Muscle of back (tissue), 13 donors: ENCODE measurements at places on chromosomes 11 and 22.

DNA sequence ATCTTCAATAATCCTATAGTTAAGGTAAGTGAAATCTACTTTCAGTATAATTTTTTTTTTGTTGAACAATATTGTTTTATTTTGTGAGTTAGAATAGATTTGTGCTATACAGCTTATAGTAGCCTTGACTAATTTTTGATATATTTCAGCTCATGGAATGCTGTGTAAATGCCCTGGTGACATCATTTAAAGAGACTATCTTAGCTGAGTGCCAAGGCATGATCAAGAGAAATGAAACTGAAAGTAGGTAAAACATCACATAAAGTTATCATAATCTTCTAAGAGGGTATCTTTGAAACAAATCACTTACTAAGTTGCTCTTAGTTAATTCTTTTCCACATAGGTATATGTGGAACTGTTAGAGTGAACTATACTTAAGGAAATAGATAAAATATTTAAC is 51.4 kb upstream of the ACAT1 start:
- no peak for DNase-seq

GRCh38 chr11:14189874-14190273 is 169.1 kb downstream of the RRAS2 start:
- no peak for DNase-seq

DNA sequence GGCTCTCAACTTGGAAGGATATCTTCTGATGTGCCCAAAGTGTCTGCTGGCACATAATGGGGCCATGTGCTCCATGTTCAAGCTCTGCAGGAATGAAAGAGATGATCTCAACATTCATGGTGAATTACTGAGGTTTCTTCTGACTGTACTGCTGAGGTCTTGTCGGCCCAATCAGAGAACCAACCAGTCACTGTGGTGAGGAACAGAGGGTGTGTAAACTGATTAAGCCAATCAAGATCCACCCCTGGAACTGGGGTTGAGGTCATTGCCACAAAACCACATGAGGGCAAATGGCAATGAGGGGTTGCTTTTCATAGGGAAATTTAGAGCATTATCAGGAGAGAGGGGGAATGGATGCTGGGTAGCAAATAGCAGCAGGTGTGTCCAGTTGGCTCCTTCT is 152.3 kb upstream of the RAG2 start:
- no peak for DNase-seq

DNA sequence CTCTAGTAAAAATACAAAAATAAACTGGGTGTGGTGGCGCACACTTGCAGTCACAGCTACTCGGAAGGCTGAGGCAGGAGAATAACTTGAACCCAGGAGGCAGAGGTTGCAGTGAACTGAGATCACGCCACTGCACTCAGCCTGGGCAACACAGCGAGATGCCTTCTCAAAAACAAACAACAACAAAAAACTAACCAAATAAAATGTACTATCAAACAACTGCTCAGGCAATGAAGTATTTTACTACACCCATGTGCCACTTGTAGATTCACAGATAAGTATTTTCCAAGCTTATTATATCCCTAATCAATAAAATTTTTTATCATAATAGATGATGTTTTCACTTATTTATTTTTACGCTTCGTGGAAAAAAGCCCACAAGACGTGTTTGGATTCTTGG is 924 bp downstream of the C11orf65 start:
- DNase-seq = no peak

- DNase-seq = no peak
Measured at GRCh38 chr11:1570896-1571759, 943 bp downstream of the DUSP8 start.

DNA sequence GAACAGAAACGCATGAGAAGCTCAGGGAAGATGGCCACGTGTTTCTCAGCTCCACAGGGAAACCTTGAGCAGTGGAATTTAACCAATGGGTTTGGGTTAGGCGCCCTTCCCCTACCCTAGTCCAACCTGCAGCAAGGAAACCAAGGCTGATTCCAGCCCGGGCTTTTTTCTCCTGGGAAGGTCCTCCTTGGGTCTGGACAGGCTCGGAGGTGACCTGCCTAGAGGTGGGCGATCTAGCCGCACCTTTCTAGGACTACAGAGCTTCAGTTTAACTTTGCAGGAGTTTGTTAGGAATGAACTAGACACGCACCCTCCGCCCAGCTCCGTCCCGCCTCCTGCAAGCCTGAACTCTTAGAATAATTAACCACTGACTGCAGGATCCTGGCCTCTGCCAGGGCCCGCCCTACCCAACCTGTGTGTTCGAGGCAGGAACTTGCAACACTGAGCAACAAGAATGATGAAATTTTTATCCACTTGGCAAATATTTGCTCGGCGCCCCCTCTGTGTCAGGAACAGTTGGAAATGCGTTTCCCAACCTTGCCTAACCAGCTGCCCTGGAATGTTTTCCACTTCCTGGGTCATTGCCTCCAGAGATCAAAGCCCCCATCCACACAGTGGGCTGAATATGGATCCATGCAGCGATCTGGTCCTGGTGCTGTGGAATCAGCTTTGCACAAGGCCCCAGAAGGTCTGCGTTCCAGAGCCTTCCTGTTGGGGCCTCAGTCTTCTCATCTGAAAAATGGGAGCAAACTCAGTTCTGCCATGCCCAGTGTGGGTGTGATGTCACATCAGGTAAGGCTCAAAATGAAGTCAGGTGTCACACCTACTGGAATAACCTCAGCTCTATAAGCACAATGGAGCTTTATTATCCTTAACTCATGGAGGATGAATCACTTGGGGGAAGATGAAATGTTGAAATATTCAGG is 13.3 kb downstream of the MPST start:
- no peak for DNase-seq

GRCh38 chr22:20203142-20203551 is 52.3 kb upstream of the CCDC188 start:
- DNase-seq = no peak

GRCh38 chr22:19107730-19108074 is 14.5 kb downstream of the DGCR2 start:
- no peak for DNase-seq

- DNase-seq = no peak
Measured at GRCh38 chr22:46114518-46115387, 35.6 kb upstream of the PPARA start.

DNA sequence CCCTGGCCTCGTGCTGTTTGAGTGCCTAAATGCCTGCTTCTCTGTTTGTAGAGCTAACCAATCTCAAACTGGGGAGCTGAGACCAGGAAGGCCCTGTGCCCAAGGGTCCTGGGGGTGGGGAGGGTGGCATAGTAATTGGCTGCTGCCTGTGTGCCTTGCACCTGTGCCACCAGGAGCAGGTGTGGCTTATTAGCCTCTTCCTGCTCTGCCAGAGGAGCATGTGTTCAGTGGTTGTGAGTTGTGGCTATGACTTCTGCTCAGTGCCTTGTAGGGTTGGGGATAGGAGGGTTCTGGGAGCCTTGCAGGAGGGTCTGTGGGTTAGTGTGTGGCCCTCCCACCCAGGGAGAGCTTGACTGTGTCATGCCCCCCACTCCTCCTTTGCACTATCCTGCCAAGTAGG is 109.2 kb downstream of the ZBTB16 start:
- DNase-seq = no peak

GRCh38 chr11:123853038-123853437 is 32.4 kb downstream of the TMEM225 start:
- no peak for DNase-seq

DNA sequence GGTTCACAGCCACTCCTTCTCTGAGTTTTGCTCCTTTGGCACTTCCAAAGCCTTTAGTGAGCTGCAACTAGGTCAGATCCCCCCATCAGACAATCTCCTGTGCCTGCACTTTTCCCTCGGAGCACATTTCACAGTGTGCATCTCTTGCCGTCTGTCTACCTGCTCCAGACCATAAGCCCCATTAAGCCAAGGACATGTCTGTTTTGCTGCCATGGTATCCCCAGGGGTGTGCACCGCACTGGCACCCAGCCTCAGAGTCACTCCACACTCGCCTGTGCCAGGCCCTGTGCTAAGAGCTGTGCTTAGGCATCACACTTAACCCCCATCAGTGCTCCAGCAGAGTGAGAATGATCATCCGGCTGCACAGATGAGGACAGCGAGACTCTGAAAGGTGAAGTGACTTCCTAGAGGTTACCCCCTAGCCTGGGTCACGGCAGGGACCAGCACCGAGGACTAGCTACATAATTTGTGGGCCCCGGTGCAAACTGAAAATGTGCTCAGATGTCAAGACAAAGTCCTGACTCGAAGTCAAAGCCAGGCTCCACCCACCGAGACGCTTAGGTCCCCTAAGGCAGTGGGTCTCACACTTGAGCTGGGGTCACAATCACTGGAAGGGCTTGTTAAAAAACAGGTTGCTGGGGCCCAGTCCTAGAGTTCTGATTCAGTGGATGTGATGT is 33.9 kb downstream of the ARRB1 start:
- no peak for DNase-seq

- no peak for DNase-seq
Measured at GRCh38 chr22:27973846-27974245, 54.8 kb upstream of the PITPNB start.

DNA sequence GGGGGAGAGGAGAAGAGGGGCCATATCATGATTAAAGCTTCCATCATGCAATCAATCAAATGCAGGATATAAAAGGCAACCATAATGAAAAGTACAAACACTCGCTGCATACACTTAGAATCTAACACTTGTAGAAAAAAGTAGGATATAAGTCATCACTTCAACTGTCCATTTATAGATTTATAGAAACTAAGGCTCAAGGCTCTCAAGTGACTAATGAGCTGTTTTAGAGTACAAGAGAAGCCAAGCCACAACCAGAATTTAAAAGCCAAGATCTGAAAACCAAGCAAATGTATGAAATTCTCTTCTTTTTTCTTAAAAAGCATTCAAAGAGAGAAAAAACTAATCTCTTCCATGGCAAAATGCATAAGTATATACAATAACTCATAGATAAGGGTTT is 160.2 kb upstream of the BLID start:
- DNase-seq = no peak

DNA sequence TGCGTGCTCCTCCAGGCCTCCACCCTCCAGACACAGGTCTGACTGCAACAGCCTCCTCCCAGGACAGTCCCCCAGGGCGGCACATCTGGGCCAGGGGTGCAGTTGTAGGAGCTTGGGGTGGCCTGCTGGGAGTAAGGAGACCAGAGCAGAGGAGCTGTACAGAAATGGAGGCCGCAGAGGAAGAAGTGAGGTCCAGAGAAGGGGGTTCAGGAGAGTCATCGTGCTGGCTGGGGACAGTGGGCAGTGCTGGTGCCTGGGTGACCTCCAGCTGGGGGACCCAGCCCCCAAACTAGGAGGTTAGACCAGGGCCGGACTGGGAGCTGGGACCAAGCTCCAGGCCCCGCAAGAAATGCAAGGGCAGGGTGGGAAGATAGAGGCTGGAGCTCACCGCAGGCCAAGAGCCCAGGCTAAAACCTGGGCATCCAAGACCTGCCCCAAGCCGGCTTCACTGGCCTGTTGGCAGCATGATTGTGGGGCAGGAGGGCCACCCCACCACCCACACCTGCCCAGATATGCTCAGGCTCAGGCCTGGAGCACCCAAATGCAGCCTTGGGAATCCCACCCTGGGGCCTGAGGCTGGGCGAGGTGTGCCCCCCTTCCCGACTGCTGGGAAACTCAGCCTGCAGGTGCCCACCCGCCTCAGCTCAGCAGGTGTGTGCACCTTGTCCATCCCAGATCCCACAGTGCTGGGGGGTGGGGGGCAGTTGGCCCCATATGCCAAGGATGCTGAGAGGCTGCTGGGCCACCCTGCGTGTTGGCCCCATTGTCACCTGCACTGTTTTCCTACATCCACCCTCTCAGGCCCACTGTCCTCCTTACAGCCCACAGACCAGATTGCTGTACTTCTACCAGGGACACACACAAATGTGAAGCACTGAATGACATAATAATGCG is 96.9 kb downstream of the MORC2 start:
- DNase-seq = no peak

DNA sequence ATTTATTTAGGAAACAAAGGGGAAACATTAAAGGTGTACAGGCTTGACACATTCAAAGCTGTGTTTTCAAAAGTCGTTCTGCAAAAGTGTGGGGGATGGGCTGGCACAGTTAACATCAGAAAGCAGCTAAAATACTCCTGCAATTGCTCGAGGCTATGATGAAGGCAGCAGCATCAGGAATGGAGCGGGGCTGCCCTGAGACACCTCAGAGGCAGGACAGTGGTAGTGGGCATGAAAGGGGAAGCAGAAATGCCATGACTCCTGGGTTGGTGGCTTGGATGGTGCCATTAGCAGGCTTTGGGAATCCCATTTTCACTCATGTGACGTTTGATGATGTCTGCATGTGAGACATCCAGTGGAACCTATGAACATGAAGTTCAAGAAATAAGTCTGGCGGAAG is 646 bp downstream of the NCAPD3 start:
- no peak for DNase-seq

GRCh38 chr22:33591946-33592345 is 328.3 kb downstream of the LARGE1 start:
- no peak for DNase-seq
